ENCODE measurements at places on chromosomes 1 and 21. TPM values are rescaled to one million over a fixed set of nuclear protein-coding genes. Genes with fewer than 3 reads are reported as not detected.

TFF2 gene
- not detected for total RNA-seq

HUNK gene
- 6.9 TPM for total RNA-seq

DNA sequence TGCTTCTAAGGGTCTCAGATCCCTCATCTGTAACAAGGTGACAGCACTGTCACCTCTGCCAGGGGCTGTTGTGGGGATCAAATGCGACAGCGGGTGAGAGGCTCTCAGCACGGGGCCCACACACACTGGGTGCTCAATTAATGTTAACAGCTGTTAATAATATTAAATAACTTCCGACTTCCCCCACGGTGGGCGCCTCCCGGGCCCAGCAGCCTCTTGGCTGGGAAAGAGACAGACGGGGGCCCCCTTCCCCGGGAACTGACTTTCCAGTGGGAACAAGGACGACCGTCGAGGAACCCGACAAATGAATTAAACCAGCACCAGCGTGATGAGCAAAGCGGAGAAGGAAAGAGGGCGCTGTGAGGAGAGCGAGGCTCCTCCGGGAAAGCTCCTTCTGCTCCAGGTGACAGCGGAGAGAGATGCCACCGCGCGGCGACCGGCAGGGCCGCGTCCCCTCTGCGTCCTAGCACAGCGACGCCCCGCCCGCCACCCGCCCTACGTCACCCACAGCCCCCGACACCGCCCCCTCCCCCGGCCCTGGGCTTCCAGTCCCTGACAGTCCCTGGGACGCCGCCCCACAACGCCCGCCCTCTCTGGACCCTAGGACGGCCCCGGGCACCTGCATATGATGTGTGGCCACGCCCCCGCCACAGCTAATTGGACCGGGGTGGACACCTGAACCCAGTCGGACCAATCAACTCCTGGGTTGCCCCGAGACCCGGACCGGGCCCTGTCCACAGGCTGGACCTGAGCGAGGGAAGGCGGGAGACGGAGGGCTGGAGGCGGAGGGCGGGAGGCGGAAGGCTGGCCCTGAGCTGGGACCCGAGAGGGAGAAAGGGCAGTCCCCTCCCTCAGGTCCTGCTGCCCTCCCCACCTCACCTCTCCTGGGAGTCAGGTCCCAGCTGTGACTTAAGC is 38.2 kb downstream of the MATN1 start:
- peak; percentile 81 for DNase-seq

DNA sequence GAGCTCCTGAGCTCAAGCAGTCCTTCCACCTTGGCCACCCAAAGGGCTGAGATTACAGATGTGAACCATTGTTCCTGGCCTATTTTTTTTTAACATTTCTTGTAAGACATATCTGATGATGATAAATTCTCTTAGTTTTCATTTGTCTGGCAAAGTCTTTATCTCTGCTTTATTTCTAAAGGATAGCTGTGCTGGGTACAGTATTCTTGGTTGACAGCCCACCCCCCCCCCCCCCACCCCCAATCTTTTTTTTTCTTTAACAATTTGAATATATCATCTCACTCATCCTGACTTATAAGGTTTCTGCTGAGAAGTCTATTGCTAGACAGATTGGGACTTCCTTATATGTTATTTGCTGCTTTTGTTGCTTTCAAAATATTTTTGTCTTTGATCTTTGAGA is 51.3 kb downstream of the PKN2 start:
- no peak for DNase-seq

- DNase-seq, result no peak
Observed at GRCh38 chr1:228975238-228975907, 240.1 kb downstream of the RHOU start.

DNA sequence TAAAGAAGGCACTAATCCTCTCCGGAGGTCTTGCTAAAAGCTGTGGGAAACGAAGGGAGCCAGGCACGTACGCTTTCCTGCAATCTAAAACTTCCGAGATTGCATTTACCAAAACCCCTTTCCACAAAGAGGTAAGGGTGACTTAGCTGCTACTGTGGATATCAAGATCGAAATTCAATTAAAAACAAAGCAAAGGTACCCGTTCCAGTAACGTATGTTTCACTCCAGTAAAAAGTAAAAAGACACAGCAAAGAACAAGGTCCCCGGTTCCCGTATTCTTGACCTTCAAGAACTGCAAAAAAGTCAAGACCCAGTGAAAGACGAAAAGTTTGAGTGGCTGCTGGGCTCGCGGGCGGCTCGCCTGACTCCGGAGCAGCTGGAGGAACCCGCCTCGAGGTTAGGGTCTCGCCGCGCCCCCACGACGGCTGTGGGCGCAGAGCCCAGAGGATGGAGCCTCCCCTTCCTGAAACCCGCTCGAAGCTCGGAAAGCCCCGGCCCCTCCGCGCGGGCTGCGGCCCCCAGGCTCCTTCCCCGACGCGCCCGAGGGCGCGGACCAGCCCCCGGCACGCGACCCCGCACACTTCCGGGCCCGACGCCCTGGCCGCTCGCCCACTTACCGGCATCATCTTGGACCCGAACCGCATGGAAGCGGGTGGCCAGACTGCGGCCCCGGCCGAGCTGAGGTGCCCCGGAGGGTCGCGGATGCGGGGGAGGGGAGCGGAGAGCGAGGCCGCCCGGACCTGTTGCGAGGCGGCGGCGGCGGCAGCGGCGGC is 524 bp downstream of the TP53BP2 start:
- peak; percentile 89 for DNase-seq

- no peak for DNase-seq
Observed at GRCh38 chr1:116769104-116769452, 14.8 kb downstream of the CD2 start.

- DNase-seq, result no peak
Observed at GRCh38 chr1:241171991-241172390, 185.0 kb downstream of the RGS7 start.

DNA sequence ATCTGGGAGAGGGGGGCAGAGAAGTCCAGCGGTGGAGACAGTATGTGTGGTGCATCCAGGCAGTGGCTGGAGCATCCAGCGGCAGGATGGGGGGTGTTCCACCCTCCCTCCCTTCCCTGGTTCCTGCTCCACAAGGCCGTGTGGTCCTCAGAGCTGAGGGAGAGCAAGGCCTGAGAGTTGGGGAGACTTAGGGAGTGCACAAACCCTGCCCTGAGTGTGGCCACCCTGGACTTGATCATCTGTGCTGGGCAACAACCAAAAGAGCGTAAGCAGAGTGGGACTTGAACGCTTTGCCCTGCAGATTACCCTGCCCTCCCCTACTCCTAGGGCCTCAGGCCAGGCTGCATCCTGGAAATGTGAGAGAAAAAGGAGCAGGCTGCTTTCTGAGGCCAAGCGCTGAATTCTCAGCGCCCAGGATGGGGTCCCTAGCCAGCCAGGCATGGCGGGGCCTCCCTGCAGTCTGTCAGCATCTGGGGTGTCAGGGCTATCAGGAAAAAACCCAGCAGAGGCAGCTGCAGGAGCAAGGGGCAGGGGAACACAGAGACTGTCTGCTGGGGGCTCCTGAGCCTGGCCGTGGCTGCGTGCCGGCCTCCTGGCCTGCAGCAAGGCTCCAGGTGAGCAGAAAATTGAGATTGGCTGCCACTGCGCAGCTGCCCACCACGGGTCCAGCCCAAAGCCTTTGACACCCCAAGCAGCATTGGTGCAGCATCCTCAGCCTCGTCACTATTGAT is 266.2 kb downstream of the NPHP4 start:
- DNase-seq, result no peak

DNA sequence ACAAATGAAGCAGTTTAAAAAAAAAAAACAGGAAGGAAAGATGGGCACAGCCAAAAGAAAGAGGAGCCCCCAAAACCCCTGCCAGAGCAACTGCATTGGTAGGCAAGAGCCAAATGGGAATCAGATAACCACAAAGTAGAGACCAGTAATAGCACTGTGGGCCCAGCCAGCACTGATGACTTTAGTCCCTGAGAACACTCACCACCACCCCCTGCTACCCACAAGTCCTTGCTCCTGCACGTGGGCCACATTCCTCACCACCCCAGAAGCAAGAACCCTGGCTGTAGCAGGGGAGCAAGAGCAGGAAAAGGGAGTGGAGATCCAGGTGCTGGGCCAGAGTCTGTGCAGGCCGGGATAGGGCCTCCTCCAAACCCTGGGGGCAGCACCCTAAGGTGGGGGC is 86.1 kb downstream of the RRAGC start:
- DNase-seq, result no peak

DNA sequence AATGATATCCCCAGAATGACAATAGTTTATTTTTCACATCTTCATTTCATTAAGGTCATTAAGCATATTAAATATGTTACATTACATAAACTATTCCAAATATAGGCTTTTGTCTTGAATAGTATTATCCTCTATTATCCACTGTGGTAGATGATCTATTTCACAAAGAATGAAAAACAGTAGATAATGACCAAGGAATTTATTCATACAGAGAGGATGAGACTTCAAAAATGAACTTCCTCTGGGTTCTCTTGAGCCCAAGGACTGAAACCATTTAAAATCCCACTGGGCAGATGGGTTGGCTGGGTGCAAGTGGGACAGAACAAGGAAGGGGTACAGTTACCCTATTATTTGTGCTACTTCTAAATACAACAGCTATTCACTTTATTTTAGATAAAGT is 33.0 kb downstream of the PTPN14 start:
- no peak for DNase-seq

GRCh38 chr1:234707641-234708040 is 97.7 kb upstream of the IRF2BP2 start:
- no peak for DNase-seq

GRCh38 chr1:43492826-43493225 is 37.9 kb upstream of the PTPRF start:
- no peak for DNase-seq

DNA sequence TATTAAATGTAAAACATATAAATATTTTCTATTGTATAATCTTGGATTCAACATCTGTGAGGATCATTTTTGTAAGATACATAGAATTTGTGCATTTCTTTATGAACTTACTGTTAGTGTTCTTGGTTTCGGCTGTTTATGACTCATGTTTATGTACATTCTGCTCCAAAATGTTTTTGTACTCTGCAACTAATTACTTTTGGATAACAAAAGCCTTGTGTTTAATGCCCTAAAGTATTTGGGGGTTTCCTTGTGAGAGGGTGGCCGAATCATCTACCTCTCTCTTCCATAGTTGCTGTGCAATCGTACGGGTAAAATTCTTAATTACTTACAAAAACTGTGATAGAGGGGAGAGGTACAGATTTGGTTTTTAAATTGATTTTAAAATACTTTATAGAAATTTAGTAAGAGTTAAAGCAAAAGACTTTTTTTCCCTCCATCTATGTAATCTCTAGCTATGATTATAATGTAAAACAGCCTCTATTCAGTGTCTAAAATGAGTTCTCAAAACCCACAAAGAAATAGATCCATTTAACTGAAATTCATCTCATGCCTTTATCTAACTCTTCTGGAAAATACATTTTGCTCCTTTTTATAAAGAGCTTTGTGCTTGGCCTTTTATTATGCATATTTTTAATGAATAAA is 38.7 kb upstream of the LRRC8C start:
- DNase-seq, result no peak

DNA sequence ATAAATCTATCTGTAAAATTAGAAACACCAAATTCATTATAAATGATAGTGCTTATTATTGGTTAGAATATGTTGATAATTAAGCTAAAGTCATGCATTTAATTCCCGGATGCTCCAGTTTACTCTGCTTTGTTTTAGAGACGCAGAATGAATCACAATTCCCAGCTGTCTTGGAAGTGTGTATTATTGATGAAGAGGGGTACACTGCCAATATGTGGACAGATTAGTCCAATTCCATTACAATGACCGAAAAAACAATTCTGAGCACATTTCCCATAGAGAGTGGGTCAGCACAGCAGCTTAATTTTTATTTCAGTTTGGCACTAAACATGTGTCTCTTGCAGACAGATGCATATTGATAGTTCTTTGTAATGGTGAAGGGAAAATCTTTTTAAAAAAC is 146.7 kb downstream of the KCNT2 start:
- no peak for DNase-seq

DNA sequence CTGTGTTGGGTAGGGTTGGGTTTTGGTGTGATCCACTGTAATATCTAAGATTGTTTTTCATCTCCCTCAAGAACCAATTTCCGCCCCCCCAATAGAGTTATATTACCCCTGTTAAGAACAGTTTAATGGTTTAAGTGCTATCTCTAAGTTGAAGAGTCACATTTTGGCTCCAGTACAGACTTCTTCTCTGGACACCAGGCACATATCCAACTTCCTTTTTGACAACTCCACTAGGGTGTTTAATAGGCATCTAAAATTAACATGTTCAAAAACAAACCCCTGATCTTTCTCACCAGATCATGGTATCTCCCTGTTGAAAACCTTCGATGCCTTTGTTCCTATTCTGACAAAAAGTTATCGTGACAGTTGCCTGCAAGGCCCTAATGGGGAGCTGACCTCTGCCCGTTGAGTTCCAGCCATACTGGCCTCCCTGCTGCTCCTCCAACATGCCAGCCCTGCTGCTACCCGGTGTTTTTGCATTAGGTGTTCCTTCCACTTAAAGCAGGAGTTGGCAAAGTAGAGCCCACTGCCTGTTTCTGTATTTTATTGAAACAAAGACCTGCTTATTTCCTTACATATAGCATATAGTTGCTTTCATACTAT is 18.6 kb downstream of the USP24 start:
- DNase-seq, result no peak

GRCh38 chr21:44090325-44090724 is 16.9 kb upstream of the PWP2 start:
- DNase-seq, result peak; percentile 59

DNA sequence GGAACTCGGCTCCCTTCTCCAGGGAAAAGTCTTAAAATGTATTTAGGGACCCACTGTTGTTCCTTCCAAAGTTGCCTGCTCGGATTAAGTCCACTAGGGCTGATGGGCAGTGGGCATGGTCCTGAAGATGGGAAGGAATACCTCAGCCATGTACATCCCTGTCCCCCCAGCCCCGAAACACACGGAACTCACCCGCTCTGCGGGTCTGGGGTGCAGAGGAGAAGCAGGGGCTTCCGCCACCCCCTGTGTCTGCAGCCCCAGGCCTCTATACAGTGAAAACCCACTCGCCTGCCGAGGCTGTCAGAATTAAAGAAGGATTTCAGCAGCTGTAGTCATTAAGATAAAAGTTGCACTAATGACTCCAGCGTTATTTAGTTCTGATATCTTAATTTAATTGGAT is 212.6 kb upstream of the VAMP3 start:
- peak; percentile 62 for DNase-seq

Data from posterior vena cava (tissue), 2 donors.